Eye (tissue), 1 donor: ENCODE measurements at places on chromosomes 2 and 18.
A peak's percentile ranks its signal among the peaks of the same experiment; 100 is the strongest.

GRCh38 chr2:230889911-230890601 is 25.3 kb downstream of the ITM2C start:
- no peak for DNase-seq

DNA sequence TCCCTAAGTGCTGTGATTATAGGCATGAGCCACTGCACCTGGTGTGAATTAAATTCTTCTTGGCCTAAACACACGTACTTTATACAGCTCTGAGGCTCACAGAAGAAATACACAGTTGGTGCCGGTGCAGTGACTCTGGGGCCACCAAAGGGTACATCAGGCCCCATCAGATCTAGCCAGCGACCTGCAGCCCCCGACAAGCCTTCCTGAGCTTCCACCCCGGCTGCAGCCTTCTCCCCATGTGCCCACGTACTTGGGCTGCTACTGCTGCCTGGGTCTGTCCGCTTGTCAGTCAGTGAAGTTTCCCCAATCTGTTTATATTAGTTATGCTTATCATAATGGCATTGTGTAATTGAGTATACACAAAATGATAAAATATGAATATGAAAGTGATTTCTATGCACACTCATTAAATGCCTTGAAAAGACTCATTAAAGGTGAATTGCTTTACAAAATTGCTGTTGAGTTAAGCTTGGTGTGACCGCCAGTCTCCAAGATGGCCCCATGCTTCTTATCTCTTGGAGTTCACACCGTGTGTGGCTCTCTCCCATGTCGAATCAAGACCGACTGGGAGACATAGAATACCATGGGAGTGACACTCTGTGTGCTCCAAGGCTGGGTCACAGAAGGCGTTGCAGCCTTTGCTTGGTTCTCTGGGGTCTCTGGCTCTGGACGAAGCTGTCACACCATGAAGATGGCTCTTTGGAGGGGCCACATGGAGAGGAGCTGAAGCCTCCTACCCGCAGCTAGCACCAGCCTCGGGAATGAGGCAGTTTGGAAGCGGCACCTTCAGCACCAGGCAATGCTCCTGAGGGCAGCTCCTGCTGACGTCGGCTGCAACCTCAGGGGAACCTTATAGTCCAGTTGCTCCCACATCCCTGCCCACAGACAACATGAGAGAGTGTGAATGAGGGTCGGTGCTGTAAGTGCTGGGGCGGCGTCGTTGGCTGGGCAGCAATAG is 29.2 kb upstream of the HPCAL1 start:
- no peak for DNase-seq

DNA sequence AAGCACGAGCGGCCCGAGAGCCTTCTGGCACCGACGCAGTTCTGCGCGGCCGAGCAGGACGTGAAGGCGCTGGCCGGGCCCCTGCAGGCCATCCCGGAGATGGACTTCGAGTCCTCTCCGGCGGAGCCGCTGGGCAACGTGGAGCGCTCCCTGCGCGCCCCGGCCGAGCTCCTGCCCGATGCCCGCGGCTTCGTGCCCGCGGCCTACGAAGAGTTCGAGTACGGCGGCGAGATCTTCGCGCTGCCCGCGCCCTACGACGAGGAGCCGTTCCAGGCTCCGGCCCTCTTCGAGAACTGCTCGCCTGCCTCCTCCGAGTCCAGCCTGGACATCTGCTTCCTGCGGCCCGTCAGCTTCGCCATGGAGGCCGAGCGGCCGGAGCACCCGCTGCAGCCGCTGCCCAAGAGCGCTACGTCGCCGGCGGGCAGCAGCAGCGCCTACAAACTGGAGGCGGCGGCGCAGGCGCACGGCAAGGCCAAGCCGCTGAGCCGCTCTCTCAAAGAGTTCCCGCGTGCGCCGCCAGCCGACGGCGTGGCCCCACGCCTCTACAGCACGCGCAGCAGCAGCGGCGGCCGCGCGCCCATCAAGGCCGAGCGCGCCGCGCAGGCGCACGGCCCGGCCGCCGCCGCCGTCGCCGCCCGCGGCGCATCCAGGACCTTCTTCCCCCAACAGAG is 70.4 kb downstream of the ARHGEF33 start:
- peak; percentile 94 for DNase-seq

DNA sequence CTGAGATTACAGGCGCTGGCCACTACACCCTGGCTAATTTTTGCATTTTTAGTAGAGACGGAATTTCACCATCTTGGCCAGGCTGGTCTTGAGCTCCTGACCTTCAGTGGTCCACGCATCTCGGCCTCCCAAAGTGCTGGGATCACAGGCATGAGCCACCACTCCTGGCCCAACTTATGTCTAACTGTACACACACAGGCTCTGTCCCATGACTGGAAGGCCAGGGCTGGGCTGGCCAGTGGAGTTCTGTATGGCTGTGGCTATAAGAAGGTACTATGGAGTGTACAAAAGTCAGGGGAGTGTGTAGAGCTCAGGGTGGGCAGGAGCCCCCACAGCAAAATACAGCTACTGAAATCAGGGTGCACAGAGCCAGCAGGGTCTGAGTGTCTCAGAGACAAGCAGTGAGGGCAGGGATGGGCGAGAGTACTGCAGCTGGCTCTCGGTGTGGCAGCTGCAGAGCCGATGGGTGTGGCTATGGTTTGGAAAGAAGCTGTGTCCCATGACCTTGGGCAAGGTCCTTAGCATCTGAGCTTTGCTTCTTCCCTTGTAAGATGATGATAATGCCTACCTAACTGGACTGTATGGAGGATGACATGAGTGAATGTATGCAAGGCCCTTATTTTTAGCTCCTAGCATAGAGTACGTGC is 10.4 kb upstream of the MSGN1 start:
- no peak for DNase-seq

DNA sequence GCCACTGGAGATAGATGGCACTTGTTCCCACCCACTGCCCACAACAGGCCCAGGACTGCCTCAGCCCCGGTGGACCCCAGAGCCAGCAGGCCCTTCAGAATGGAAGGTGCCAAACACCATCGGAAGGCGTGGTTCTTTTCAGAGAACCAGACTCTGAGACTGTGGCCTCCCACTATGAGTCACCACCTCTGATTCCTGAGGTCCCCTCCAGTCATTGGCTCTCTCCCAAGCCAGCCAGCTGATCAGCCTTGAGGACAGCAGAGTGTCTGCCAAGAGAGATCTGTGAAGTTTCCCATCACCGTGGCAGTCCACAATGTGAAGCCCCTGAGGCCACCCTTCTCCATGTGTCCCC is 10.4 kb upstream of the MAP3K2 start:
- peak; percentile 38 for DNase-seq

GRCh38 chr2:68366083-68366560 is 1.0 kb downstream of the PLEK start:
- DNase-seq, result no peak

GRCh38 chr2:197349699-197350098 is 39.1 kb upstream of the ANKRD44 start:
- no peak for DNase-seq
